Ovary (tissue), 10 donors: ENCODE measurements at places on chromosomes 1 and 21. TPM values are rescaled to one million over a fixed set of nuclear protein-coding genes. Genes with fewer than 3 reads are reported as not detected.

LDLRAD1 gene
- polyA plus RNA-seq = 0.05 TPM

DNA sequence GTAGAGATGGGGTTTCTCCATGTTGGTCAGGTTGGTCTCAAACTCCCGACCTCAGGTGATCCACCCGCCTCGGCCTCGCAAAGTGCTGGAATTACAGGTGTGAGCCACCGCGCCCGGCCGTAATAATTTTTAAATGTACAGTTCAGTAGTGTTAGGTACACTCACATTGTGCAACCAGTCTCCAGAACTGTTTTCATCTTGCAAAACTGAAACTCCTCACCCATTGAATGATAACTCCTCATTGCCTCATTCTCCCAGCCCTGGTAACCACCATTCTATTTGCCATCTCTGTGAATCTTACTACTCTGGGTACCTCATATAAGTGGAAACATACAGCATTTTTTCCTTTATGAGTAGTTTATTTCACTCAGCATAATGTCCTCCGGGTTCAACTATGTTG is 3.4 kb downstream of the NLRP3 start:
- DNase-seq = no peak
- H3K36me3 ChIP-seq = no peaks in the 10 kb centered on the region
- no peaks in the 10 kb centered on the region for H3K4me1 ChIP-seq
- H3K27ac ChIP-seq = no peak overlapping the region

OPRD1 gene
- polyA plus RNA-seq = not detected

GRCh38 chr1:56320464-56321149 is 258.8 kb downstream of the PLPP3 start:
- no peak overlapping the region for H3K27ac ChIP-seq
- H3K36me3 ChIP-seq = no peaks in the 10 kb centered on the region
- H3K4me1 ChIP-seq = peaks cover 2% of the 10 kb centered on the region
- no peak overlapping the region for H3K4me3 ChIP-seq
- H3K27me3 ChIP-seq = no peaks in the 10 kb centered on the region

ST6GALNAC3 gene
- polyA plus RNA-seq = 4.0 TPM

OR14K1 gene
- polyA plus RNA-seq = not detected

GRCh38 chr1:115722221-115722620 is 46.3 kb downstream of the CASQ2 start:
- H3K27me3 ChIP-seq = no peaks in the 10 kb centered on the region
- H3K27ac ChIP-seq = no peak overlapping the region
- peaks cover 10% of the 10 kb centered on the region for H3K4me1 ChIP-seq
- no peak overlapping the region for H3K4me3 ChIP-seq
- no peaks in the 10 kb centered on the region for H3K36me3 ChIP-seq

SPRR1A gene
- polyA plus RNA-seq = not detected

- no peak overlapping the region for H3K27ac ChIP-seq
- no peaks in the 10 kb centered on the region for H3K27me3 ChIP-seq
- H3K36me3 ChIP-seq = no peaks in the 10 kb centered on the region
- H3K4me1 ChIP-seq = no peaks in the 10 kb centered on the region
- H3K4me3 ChIP-seq = no peak overlapping the region
- DNase-seq = no peak
Observed at GRCh38 chr1:30648408-30649000, 74.9 kb downstream of the MATN1 start.

DNA sequence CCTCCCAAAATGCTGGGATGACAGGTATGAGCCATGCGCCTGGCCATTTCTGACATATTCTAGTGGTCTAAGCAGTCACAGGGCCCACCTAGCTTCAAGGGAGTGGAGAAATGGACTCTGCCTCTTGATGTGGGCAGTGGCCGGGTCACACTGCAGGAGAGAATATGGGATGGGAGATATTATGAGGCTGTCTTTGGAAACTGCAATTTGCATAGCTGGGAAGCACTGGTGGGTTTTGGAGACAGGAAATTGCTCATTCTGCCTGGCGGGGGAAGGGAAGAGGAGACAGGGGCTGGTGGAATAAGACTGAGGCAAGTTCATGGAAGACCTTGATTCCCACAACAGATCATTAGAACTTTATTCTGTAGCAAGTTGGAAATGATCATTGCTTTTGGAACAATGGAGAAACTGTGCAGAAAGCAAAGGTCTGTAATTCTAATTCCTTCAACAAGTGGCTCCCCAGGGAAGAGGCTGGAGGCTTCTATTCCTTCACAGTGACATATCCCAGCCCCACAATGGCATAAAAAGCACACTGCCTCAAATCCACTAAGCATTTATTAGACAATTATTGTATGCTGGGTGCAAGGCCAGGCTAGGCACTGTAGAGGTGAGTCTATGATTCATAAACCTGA is 10.5 kb downstream of the NCMAP start:
- no peaks in the 10 kb centered on the region for H3K36me3 ChIP-seq
- no peak for DNase-seq
- H3K27ac ChIP-seq = no peak overlapping the region
- no peak overlapping the region for H3K4me3 ChIP-seq

GRCh38 chr1:84496498-84496897 is 9.7 kb upstream of the SPATA1 start:
- no peak overlapping the region for H3K27ac ChIP-seq
- H3K27me3 ChIP-seq = no peaks in the 10 kb centered on the region
- no peaks in the 10 kb centered on the region for H3K36me3 ChIP-seq
- DNase-seq = no peak

DYNLT5 gene
- 0.05 TPM for polyA plus RNA-seq

- no peaks in the 10 kb centered on the region for H3K4me1 ChIP-seq
- no peak overlapping the region for H3K27ac ChIP-seq
- H3K4me3 ChIP-seq = no peak overlapping the region
- DNase-seq = no peak
Observed at GRCh38 chr1:95301091-95301490, 67.1 kb downstream of the RWDD3 start.

- no peak overlapping the region for H3K4me3 ChIP-seq
- H3K27me3 ChIP-seq = no peaks in the 10 kb centered on the region
- no peak overlapping the region for H3K27ac ChIP-seq
- DNase-seq = no peak
Observed at GRCh38 chr1:29653886-29654450, 417.6 kb downstream of the PTPRU start.

HSD17B7 gene
- polyA plus RNA-seq = 11.3 TPM

- H3K36me3 ChIP-seq = no peaks in the 10 kb centered on the region
- DNase-seq = no peak
- H3K27ac ChIP-seq = no peak overlapping the region
- no peaks in the 10 kb centered on the region for H3K4me1 ChIP-seq
- no peak overlapping the region for H3K4me3 ChIP-seq
Observed at GRCh38 chr1:98406352-98407088, 255.0 kb upstream of the SNX7 start.

GRCh38 chr1:238186887-238187574 is 296.3 kb upstream of the ZP4 start:
- no peak overlapping the region for H3K27ac ChIP-seq
- no peaks in the 10 kb centered on the region for H3K36me3 ChIP-seq
- no peak for DNase-seq
- no peaks in the 10 kb centered on the region for H3K27me3 ChIP-seq
- no peaks in the 10 kb centered on the region for H3K4me1 ChIP-seq
- H3K4me3 ChIP-seq = no peak overlapping the region

- H3K36me3 ChIP-seq = no peaks in the 10 kb centered on the region
- no peak overlapping the region for H3K27ac ChIP-seq
- H3K4me3 ChIP-seq = peak overlapping the region; percentile 54
Observed at GRCh38 chr1:248862695-248862997, 3.8 kb upstream of the ZNF692 start.

SIM2 gene
- 0.01 TPM for polyA plus RNA-seq

DNA sequence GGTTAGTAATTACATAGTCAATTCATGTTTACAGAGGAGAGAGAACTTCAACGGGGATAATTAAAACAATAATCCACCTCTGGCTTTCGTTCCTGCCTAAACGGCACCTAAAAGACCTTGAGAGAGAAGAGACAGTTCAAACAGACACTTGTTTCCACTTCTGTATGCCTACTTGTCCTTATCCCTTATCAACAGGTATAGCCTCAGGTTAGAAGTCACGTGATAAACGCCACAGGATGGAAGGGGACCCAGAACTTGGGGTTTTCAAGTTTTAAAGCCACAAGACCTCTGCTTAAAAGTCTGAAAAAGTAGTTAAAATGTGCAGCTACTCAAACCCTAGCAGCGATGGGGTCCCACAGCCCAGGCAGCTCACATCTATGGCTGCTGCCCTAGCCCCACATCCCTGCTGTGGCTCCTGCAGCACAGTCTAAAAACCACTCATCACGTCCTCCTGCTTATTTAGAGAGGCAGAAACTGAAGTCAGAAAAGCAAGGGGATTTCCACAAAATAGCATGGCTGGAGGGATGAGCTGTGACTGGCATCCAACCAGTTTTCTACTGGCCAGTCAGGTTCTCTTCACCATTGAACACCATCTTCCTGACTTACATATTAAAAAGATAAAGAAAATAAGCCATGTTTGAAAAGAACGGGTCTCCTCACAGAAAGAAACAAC is 51.2 kb upstream of the SEC16B start:
- no peaks in the 10 kb centered on the region for H3K27me3 ChIP-seq
- H3K36me3 ChIP-seq = no peaks in the 10 kb centered on the region
- H3K4me3 ChIP-seq = no peak overlapping the region
- H3K4me1 ChIP-seq = no peaks in the 10 kb centered on the region
- no peak for DNase-seq

DNA sequence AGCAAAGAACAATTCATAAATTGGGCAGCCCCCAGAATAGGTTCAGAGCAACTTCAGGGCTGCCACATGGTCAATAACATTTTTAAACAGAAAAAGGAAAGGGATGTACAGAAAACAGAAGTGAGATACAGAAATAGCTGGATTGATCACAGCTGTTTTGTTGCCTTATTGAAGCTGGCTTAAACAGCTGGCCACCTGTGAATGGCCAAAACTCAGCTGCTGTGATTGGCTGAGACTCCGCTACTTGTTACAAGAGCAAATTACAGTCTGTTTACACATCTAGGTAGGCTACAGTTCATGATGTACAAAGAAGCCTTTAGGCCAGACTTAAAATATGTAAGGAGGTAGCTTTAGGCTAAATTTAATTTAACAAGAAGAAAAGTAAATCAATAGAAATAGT is 11.6 kb upstream of the IFNAR1 start:
- H3K36me3 ChIP-seq = no peaks in the 10 kb centered on the region
- H3K4me1 ChIP-seq = peaks cover 3% of the 10 kb centered on the region
- no peak for DNase-seq
- no peak overlapping the region for H3K4me3 ChIP-seq
- H3K27ac ChIP-seq = no peak overlapping the region
- H3K27me3 ChIP-seq = no peaks in the 10 kb centered on the region

ZNF670 gene
- polyA plus RNA-seq = 3.1 TPM

PLA2G2C gene
- 0.02 TPM for polyA plus RNA-seq

LCE2D gene
- not detected for polyA plus RNA-seq

DNA sequence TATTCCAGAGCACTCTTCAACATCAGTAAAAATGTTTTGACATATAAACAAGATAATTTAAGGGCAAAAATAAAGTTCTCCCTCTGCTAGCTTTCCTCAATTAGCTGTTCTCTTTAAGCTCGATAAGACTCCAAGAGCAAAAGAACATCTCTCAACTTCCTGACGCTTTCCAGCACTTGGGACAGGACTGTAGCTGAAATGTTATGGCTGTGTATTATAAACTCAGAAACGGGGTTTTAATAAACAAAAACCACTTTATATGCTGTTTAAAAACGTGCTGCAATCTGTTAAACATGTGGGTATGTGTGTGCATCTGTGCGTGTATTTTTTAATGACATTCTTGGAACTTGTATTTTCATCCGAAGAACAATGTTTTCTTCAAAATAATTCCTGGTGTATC is 71.5 kb upstream of the RGS2 start:
- H3K4me3 ChIP-seq = no peak overlapping the region
- DNase-seq = no peak
- no peaks in the 10 kb centered on the region for H3K4me1 ChIP-seq
- no peak overlapping the region for H3K27ac ChIP-seq
- no peaks in the 10 kb centered on the region for H3K27me3 ChIP-seq

- no peaks in the 10 kb centered on the region for H3K4me1 ChIP-seq
- H3K36me3 ChIP-seq = no peaks in the 10 kb centered on the region
- no peak overlapping the region for H3K4me3 ChIP-seq
- no peak overlapping the region for H3K27ac ChIP-seq
- no peaks in the 10 kb centered on the region for H3K27me3 ChIP-seq
- DNase-seq = no peak
Observed at GRCh38 chr1:222784916-222785315, 29.9 kb upstream of the DISP1 start.

STUM gene
- polyA plus RNA-seq = 1.6 TPM

GRCh38 chr1:213871179-213871578 is 116.6 kb upstream of the PROX1 start:
- DNase-seq = no peak
- H3K36me3 ChIP-seq = no peaks in the 10 kb centered on the region
- H3K4me3 ChIP-seq = no peak overlapping the region
- no peak overlapping the region for H3K27ac ChIP-seq
- H3K4me1 ChIP-seq = no peaks in the 10 kb centered on the region

DNALI1 gene
- 22.4 TPM for polyA plus RNA-seq

GRCh38 chr21:44710294-44710665 is 1.1 kb downstream of the TSPEAR start:
- DNase-seq = peak; percentile 1
- no peaks in the 10 kb centered on the region for H3K27me3 ChIP-seq
- no peaks in the 10 kb centered on the region for H3K4me1 ChIP-seq
- no peak overlapping the region for H3K4me3 ChIP-seq

GRCh38 chr1:212532469-212533147 is 76.0 kb upstream of the ATF3 start:
- no peak overlapping the region for H3K4me3 ChIP-seq
- no peak for DNase-seq
- no peak overlapping the region for H3K27ac ChIP-seq
- H3K36me3 ChIP-seq = no peaks in the 10 kb centered on the region
- H3K27me3 ChIP-seq = no peaks in the 10 kb centered on the region
- no peaks in the 10 kb centered on the region for H3K4me1 ChIP-seq

DISC1 gene
- polyA plus RNA-seq = 5.3 TPM

DNA sequence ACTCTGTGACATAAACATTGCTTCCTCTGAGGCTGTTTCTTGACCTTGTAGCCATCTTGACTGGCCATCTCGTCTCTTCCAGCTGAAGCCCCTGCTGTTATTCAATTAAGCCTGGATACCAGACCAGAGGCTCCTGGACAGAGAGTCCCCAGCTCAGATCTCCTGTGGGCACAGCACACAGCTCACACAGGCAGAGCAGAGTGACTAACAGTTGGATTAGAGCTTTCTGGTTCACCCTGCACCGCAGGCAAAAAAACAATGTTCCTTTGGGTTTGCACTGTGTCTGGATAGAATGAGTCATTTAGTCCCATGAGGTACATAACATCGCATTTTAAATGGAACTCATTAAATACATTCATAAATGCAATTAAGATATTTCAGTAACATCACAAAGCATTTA is 33.4 kb upstream of the USH2A start:
- H3K4me1 ChIP-seq = no peaks in the 10 kb centered on the region
- DNase-seq = no peak
- no peak overlapping the region for H3K27ac ChIP-seq
- no peaks in the 10 kb centered on the region for H3K36me3 ChIP-seq
- no peaks in the 10 kb centered on the region for H3K27me3 ChIP-seq
- no peak overlapping the region for H3K4me3 ChIP-seq

- H3K27me3 ChIP-seq = no peaks in the 10 kb centered on the region
- H3K4me3 ChIP-seq = no peak overlapping the region
- no peaks in the 10 kb centered on the region for H3K4me1 ChIP-seq
- H3K27ac ChIP-seq = no peak overlapping the region
- DNase-seq = no peak
Observed at GRCh38 chr1:50279622-50280330, 143.5 kb downstream of the DMRTA2 start.
